ENCODE measurements at places on chromosomes 1 and 21.

- no peak for DNase-seq
Measured at GRCh38 chr1:217525773-217526490, 105.0 kb downstream of the GPATCH2 start.

DNA sequence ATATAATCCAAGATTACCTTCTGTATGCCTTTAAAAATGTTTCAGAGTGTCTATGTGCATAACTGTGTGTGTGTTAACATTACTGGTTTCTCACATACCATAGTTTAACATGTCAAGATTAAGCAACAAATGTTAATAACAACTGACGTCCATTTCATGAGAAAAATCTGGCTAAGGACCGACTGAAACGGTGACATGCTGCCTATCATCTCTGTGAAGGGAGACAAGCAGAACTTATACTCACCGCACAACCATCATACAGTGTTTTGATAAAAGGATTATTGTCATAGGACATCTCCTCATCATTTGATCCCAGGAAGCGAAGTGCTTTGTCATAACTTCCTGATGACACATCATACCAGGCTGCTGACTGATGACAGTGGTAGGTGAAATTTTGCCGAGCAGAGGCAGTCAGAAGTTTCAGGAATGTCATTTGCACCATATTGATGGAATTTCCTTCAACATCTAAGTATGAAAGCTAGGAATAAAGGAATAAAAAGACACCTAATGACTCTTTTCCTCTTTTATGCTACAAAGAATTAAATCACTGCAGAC is 228.8 kb downstream of the COL11A1 start:
- no peak for DNase-seq

GRCh38 chr1:43878440-43878839 is 55.2 kb upstream of the ARTN start:
- DNase-seq: no peak

- no peak for DNase-seq
Measured at GRCh38 chr1:116122955-116123757, 12.0 kb downstream of the MAB21L3 start.

DNA sequence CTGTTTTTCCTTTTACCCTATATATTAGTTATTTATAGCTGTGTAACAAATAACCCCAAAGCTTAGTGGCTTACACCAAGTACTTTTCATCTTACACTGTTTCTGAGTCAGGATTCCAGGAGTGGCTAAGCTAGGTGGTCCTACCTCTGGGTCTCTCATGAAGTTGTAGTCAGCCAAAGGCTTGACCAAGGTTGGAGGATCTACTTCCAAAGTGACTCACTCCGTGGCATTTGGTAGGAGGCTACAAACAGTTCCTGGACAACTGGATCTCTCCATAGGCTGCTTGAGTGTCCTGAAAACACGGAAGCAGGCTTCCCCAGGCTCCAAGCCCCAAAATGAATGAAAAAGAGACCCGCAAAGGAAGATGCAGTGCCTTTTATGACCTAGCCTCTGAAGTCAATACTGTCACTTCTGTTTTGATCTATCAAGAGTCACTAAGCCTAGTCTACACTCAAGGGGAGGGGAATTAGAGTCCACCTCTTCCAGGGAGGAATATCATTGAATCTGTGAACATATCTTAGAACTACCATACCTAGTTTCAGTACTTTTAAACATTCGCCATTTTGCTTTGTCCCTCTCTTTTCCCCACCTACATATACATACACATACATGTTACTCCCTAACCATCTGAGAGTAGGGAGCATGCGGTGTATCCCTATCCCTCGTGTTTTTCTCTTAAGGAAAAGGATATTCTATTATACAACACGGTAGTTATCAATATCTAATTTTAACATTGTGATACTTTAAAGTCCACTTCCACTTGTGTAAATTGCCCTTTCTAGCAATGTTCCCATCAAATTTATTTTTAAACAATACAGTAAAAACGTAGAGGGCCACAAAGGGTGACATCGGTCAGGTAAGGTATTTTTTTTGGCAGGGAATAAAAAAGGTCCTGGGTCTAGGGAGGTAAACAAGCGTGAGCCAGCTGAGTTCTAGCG is 67.2 kb downstream of the SLC35A3 start:
- peak; percentile 30 for DNase-seq

GRCh38 chr1:247367786-247368422 is 36.2 kb upstream of the ZNF496 start:
- no peak for DNase-seq

GRCh38 chr1:47432071-47433036 is 5.5 kb upstream of the FOXD2 start:
- peak; percentile 75 for DNase-seq

- no peak for DNase-seq
Measured at GRCh38 chr1:60160141-60160540, 86.6 kb upstream of the C1orf87 start.

DNA sequence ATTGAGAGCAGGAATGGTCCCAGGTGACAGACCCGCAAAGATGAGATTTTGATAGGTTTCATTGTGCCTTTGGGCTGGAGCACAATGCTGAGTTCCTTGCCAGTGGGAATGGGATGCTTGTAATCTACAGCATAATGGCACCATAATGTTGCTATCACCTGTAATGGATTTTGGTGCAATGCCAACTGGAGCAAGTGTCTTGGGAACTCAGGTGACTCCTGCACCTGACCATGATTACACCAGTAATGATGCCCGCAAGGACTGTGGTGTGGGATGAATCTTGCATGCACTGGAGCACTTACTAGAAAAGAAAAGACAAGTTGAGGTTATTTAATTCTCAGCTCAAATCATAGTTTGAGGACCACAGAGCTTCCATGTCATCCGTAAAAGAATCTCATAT is 96.7 kb downstream of the PTPRU start:
- no peak for DNase-seq

DNA sequence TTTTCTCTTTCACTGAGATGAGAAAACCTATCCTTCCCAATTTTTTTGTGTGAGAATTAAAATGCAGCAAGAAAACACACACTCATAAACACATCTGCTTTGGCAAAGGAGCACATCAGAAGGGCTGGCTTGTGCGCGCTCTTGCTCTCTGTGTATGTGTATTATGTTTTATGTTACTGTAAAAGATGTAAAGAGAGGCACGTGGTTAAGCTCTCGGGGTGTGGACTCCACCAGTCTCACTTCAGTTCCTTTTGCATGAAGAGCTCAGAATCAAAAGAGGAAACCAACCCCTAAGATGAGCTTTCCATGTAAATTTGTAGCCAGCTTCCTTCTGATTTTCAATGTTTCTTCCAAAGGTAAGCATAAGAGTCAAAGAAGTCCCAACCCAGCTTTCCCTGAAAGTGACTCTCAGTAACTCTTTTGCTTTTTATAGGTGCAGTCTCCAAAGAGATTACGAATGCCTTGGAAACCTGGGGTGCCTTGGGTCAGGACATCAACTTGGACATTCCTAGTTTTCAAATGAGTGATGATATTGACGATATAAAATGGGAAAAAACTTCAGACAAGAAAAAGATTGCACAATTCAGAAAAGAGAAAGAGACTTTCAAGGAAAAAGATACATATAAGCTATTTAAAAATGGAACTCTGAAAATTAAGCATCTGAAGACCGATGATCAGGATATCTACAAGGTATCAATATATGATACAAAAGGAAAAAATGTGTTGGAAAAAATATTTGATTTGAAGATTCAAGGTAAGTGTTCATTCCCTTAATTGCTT is at the start of gene CD2:
CD2 (plus strand) TSS at position 233 of the 780 bp plus-strand sequence; CDS start at position 296, 63 bp downstream.
- no peak for DNase-seq

DNA sequence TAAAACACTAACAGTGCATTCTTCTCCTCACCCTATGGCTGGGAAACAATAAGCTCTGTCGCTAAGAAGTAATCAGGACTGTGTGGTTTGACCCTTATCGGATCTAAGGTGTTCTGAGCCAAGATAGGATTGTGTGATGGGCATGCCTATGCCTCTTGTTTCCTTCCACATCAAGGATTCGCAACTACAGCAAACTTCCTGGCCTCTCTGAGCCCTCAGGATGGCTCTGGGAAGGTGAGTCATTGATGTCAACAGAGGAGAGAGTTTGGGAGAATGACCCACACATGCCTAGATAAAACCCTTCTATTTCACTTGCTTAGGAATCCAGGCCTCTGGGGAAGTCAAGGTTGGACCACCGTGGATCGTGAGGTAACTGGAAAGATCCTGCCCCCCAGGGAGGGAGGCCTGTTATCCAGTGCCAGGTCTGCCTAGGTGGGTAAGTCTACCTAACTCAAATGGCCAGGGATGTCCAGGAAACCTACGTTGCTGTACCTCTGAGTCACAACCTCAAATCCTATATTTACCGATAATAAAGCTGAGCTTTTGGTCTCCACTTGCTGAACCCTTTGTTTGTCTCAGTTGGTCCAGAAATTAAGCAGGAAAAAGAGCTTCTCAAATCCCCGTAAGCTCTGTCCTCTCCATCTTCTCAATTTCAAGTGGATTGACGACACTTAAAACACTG is 27.4 kb downstream of the TIAM1 start:
- DNase-seq: no peak

DNA sequence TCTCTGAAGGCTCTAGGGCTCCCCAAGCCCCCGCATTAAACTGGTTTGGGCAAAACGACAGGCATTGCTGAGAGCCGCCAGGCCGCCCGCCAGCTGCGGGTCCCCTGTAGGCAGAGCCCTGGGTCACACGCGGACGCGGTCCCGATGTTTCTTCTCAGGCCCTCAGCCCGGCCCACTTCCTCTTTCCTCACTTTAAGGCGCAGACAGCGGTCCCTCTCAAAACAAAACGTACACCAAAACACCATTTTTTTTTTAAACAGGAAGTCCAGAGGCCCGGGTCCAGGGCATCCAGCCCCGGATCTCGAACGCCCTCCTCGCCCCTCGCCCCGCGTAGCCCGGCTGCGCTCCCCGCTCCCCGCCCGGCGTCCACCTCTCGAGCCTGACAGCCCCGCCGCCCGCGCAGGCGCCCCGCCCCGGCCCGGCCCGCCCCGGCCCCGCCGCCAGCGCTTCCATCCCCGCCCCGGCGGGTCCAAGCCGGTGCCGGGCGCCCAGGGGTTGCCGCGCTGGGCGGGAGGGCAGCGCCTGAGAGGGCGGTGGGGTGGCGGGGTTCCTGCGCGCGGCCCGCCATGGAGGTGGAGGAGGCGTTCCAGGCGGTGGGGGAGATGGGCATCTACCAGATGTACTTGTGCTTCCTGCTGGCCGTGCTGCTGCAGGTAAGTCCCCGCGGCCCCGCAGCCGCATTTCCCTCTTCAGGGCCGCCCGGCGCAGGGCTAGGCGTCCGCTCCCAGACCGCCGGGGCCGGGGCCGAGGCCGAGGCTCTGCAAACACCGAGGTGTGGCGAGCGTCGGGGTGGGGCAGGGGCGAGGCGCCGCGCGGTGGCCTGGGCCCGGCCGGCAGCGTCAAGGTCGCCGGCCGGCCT is at the start of gene SLC22A15:
SLC22A15 (plus strand) TSS at position 452 of the 859 bp plus-strand sequence; CDS start at position 567, 115 bp downstream.
- peak; percentile 49 for DNase-seq

- no peak for DNase-seq
Measured at GRCh38 chr1:153246825-153247224, 12.7 kb upstream of the LORICRIN start.

DNA sequence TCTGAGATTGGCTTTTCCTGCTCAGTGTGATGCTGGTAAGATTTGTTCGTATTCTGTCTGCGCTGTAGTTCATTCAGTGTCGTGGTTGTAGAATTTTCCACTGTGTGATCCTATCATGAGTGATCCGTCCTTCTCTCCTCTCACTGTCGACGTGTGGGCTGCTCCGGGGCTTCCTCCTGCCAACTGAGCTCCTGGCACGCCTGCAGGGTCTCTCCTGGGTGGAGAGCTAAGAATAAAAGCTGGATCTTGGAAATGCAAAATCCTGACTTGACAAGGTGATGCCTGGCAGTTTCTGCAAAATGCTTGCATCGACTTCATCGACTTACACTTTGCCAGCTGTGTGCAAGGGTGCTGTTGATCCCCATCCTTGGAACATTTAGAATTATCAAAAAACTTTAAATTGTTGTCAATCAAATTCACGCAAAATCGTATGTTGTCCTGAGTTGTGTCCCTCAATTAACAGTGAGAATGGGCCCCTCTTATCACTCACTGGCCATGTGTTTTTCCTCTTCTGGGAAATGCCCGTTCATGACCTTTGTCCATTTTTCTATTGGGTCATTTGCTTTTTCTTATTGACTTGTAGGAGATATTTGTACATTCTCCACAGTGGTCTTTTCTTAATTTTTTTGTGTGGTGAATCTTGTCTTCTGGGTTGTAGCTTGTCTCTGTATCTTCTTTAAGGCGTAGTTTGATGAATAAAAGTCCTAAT is 125.5 kb downstream of the CRYAA start:
- DNase-seq: no peak

DNA sequence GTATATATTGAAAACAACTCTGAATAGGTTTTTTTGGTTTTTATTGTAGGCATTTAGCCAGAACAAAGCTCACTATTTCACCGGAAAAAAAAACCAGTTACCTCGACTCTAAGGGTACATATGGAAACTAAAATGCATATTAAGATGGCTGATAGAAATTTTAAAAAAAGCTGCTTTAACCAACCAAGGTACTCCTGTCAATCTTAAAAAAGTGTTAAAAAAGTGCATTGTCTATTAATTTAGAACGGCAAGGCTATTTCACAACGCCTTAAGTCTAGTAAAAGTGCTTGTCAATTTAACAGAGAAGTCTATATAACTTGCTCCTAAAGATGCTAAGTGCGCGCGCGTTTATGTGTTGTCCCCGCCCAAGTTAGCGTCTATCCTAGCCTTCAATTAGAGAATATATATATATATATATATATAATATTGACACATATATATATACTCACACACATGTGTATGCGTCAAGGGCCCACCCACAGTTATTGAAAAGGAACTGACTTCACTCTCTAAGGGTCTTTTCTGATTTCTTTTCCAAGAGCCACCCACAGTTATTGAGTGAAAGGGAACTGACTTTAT is 934 bp downstream of the ASPM start:
- no peak for DNase-seq

- DNase-seq: no peak
Measured at GRCh38 chr1:207070811-207071210, 17.7 kb downstream of the PFKFB2 start.

- no peak for DNase-seq
Measured at GRCh38 chr1:38672692-38673091, 186.9 kb downstream of the RRAGC start.

GRCh38 chr1:106785176-106785575 is 271.3 kb upstream of the PRMT6 start:
- no peak for DNase-seq

DNA sequence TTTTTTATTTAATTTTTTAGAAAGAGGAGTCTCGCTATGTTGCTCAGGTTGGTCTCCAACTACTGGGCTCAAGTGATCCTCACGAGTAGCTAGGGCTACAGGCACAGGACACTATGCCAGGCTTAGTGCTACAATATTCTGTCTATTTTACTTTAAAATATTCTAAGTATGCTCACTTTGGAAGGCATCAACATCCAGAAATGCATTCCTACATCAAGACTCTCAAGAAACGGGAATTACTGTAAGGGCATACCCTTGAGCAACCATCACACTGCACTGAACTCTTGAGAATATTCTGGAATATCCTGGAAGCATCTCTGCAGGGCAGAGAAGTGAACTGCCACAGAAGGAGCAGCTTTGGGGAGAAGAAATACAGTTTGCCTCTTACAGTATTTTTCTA is 565 bp upstream of the DMRTB1 start:
- DNase-seq: no peak

Data from D341Med (cell line).